Fibroblast of skin of right biceps (primary cell): ENCODE measurements at places on chromosomes 5 and 9.

DNA sequence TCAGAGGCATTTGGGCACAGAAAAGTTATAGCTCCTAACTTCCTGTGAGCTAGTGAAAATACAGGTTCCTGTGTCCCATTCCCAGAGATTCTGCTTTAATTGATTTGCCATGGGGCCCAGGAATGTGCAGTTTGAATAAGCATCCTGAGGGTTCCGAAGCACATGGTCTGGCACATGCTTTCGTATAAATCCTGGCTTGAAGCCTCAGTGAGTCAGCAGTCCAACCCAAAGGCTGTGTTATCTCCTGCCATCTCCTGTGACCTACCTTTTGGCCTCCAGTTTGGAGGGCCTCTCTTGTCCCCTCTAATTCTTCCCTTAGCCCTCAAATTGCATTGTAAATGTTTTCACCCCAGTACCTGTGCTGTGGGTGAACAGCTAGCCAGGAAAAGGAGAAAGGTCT, 183.8 kb downstream of the NR3C1 start:
- peak; percentile 41 for DNase-seq

GRCh38 chr9:104025945-104026344, 68.2 kb upstream of the SMC2 start:
- DNase-seq = no peak

DNA sequence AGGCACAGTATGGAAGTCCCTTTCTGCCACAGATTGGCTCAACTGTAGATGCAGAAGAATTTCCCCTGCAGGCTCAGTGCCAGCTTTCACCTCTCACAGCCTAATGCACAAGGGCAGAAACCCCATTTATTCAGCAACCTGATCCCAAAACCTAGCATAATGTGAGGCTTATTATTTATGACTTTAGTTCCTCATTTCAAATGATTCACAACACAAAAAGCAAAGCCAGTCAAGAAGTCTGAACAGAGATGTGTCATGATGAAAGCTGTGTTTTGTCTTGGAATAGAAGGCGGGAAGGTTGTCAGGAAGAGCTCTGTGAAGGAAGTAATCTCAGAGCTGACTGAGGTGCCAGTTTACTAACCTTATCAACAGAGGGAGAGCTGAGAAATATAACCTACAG, 369.7 kb downstream of the LRRC70 start:
- no peak for DNase-seq

- peak; percentile 17 for DNase-seq
These were observed 91.0 kb downstream of the AOPEP start for GRCh38 chr9:94817291-94818177.

- DNase-seq = no peak
These were observed 22.5 kb upstream of the GLIPR2 start for GRCh38 chr9:36113999-36114398.

GRCh38 chr5:145178641-145179523, 656.3 kb downstream of the PRELID2 start:
- peak; percentile 49 for DNase-seq

- DNase-seq = no peak
These were observed 81.0 kb upstream of the HTR4 start for GRCh38 chr5:148735301-148735835.

DNA sequence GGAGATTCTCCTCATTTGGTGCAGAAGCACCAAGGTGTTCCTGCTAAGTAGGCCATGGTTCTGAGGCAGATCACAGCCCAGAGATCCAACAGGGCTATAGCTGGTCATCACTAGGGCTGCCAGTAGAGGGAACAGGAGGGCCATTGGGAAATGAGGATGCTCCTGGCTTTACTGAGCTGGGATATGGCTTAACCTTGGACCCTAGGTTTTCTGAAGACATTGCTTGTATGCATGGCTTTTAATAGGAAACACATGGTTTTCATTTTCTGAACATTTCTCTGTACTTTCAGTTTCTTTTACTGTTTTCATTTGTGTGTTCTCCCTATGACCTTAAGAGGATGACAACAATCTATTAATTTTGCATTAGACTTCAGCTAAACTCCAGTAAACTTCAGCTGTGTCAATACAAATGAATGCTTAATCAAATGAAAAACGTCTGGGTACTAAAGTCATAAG, at the start of gene IFNW1:
IFNW1 (minus strand) TSS at position 406 of the 456 bp plus-strand sequence; CDS start at position 144, 262 bp downstream.
- no peak for DNase-seq

DNA sequence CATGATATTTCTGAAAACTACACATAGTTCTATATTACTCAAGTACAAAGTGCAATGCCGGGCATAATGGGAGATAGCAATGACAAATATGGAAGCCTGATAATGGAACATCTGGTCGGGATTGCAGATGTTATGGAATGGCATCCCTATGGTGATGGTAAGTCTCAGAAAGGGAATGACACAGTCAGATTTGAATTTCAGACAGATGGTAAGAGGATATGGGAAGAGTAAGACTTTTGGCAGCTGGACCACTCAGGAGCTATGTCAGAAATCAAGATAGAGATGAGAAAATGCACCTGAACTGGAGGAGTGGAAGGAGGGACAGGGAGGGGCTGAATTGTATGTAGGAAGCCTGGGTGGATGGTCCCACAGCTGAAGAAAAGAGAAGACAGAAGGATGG, 200.0 kb downstream of the DTWD2 start:
- DNase-seq = no peak

DNA sequence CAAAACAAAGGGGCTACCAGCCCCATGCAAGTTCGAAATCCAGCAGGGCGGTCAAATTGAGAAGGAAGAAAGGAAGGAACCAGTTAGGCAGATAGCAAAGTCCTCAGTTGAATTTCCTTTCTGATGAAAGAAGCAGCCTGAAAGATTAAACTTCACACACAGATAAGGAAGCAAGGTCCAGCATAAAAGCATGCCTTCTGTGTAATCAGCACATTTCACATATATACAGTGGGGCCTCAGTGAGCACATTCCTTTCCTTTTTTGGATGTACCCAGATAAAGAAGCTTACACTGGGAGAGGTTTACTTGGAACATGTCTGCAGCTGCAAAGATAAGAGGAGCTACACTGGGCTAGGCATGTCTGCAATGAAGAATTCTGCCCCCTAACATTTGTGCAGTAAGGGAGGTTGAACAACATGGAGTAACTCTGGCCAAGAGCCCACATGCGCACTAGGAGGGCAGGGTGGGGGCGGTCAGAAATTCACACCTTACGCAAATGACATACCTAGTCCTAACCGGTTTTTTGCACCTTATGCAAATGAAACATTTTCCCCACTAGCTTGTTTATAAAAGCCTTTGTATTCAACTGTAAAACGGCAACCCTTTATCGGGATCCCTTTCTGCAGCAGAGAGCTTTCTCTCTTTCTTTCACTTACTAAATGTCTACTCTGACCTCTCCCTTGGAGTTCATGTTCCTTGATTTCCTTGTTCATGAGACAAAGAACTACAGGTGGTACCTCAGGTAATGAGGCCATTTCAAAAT, 149.7 kb upstream of the FBXL17 start:
- peak; percentile 67 for DNase-seq

DNA sequence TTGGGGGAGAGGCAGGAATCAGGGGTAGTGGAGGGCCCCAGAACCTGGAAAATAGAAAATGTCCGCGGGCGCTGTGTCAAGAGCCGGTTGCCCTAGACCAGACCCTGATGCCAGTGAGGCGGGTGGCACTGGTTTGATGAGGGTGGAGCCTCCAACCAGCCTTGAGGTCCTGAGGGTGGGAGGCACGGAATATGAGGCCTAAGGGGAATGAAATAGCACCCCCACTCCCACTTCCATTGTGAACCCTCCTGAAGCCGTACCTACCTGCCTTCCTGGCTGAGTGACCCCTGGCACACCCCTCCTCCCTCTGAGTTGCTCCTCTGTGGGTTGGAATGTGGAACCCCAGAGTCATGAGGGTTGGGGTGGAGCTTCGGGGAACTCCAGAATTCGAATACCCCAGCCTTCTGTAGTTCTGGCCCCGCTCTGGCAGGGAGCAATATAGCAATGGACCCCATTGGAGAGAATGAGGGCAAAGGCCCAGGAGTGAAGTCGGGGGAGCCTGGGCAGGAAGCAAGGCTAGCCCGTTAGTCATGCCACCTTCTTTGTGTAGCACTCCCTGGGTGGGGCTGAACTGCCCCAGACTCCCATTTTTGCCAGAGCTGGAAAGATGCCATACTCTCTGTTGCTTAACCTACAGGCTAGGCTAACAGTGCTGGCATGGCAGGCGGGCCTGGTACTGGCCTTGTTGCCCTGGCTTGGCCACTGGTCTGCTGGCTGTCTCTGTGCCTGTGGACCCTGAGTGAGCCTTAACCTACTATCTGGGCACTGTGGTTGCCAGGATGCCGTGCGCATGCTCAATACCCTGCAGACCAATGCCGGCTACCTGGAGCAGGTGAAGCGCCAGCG, 1.0 kb downstream of the FPGS start:
- peak; percentile 25 for DNase-seq
